Mucosa of gallbladder (tissue), 1 donor: ENCODE measurements at places on chromosomes 4 and X. TPM values are rescaled to one million over a fixed set of nuclear protein-coding genes. Genes with fewer than 3 reads are reported as not detected.
A peak's percentile ranks its signal among the peaks of the same experiment; 100 is the strongest.

GRCh38 chr4:57442831-57443291 lies 332.7 kb upstream of the IGFBP7 start:
- peak; percentile 65 for DNase-seq

DNA sequence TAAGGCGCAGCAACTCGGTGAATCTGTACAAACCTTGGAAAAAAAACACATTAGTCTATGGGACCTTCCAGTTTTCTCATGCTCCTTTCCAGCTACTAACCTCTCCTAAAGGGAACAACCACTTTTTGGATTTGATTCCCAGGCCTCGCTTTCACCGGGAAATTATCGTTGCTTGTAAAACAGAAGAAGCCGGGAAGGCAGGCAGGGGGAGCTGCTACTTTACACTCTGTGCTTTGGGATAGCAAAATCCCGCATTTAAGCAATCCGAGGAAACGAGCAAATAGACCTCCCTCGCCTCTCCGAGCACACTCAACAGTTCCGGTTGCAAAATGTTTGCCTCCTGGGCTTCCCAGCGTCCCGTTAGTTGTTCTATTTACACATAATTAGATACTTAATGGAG lies 1.2 kb downstream of the CD38 start:
- DNase-seq: peak; percentile 26

DNA sequence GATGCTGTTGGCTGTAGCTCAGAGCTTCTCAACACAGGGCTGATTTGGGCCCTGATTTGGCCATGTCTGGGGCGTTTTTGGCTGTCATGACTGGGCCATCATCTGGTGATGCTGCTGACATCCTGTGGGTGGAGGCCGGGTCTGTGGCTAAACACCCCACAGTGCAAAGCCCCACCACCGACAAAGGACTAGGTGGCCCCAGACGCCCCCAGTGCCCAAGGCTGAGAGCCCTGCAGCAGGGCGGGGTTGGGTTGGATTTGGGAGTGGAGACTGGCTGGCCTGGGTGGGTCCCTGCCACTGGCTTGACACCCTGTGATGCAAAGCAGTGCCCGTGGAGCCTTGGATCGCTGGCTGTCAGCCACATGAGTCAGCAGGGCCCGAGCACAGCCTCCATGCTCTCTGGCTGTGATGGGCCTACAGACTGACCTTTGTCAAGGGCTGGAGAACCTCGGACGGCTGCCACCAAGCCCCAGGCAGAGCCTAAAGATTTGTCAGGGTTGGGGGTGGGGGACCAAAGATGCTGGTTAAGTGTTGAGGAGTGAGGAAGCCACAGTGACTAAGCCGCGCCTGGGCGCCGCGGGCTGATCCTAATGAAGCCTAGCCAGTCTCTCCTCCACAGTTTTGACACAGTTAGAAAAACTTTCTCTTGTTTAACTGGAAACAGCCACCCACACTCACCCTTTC lies 28.3 kb downstream of the CYTL1 start:
- peak; percentile 84 for DNase-seq

- DNase-seq: no peak
These were observed 14.4 kb downstream of the ATRX start for GRCh38 chrX:77771601-77772000.

DNA sequence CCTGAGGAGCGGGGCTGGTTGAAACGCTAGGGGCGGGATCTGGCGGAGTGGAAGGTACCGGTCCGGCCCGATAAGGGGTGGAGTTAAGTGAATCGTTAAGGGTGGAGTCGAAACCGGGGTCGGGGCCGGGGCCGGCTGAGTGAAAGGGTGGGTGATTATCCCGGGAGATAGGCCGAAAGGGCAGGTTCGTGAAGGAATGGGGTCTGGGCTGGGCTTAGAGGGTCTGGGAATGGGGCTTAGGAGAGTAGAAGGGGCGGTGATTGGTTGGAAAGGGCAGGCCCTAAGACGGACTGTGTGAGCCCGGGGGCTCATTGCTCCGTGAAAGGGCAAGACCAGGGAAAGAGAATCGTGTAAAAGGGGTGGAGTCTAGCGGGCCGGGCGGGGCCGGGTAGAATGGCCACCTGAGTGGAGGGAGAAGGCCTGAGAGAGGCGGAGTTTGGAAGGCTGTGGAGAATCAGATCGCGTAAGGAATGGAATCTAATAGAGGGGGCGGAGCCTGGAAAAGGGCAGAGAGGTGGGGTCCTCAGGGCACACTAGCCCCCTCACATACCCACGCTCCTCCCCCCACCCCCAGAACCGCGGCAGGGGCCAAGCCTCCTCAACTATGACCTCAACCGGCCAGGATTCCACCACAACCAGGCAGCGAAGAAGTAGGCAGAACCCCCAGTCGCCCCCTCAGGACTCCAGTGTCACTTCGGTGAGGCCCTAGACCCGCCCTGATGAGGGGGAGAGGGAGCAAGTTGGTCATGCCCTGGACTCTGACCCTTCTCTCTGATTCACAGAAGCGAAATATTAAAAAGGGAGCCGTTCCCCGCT lies 430 bp downstream of the HDAC6 start:
- peak; percentile 78 for DNase-seq

DNA sequence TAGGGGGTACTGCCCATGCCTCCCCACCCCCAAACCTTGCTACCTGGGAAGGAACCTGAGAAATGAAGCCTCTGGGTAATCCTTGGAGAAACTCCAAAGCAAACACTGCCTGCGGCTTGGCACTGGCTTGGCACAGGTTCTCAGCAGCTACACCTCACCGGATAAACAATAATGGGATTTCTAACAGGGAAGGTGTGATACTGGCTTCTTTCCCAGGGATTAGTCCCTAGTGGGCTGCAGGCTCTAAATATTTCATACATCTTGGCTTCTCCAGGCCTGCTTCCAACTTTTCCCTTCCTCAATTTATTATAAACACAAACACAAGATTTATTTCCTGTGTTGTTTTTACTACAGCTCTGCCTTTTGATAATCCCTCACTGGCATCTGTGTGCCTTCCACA lies 12.5 kb downstream of the SEC24D start:
- peak; percentile 80 for DNase-seq

The H2AZ1 gene
- 155 TPM for total RNA-seq

The KDM5C gene
- total RNA-seq: 140 TPM
